ENCODE measurements at places on chromosomes 16 and 17. TPM values are rescaled to one million over a fixed set of nuclear protein-coding genes. Genes with fewer than 3 reads are reported as not detected.

Gene CBFA2T3
- 0.06 TPM for total RNA-seq

Gene SLFN12L
- total RNA-seq = 0.12 TPM

Gene NFE2L1
- 123 TPM for total RNA-seq

Gene BCKDK
- total RNA-seq = 13.7 TPM

Gene GPR142
- total RNA-seq = not detected

Gene TNFSF13
- total RNA-seq = 3.4 TPM

Gene FN3KRP
- total RNA-seq = 27.2 TPM

Gene CDH5
- total RNA-seq = 16.1 TPM

Gene FOXL1
- 31.0 TPM for total RNA-seq
